ENCODE measurements at places on chromosomes 7 and 10.

DNA sequence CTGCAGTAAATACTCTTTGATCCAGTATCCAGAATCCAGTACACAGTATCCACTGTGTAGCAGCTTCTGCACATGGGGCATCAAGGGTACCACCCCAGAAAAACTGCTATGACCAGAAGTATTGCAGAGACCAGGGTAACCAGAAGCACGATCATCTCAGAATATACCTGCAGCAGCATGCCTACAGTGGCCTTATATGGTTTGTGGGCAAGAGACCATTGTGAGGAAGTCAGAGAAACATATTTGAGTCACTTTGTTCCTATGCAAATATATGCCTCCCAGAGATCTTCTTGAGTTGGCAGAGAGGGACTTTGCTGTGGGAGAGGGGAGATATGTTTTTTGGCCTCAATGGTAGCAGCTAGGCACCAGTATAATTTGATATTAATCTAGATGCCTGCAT is 206.4 kb upstream of the LRRTM3 start:
- DNase-seq = no peak

GRCh38 chr10:102235598-102235920 is 5.8 kb downstream of the PITX3 start:
- no peak for DNase-seq

DNA sequence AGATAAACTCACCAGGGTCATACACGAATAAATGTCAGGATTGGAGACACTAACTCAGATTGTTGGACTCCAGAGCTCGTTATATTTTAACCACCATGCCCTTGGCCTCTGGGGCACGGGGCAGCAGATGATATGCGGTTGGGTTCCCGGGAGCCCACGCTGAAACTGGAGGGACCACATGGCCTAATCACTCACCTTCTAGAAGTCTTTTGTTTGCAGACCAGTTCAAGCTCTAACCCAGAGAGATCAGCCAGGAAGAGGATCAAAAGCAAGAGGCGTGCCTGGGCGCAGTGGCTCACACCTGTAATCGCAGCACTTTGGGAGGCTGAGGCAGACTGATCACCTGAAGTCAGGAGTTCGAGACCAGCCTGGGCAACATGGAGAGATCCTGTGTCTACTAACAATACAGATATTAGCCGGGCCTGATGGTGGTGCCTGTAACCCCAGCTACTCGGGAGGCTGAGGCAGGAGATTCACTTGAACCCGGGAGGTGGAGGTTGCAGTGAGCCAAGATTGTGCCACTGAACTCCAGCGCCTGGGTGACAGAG is 42.6 kb upstream of the ECHDC3 start:
- DNase-seq = no peak

DNA sequence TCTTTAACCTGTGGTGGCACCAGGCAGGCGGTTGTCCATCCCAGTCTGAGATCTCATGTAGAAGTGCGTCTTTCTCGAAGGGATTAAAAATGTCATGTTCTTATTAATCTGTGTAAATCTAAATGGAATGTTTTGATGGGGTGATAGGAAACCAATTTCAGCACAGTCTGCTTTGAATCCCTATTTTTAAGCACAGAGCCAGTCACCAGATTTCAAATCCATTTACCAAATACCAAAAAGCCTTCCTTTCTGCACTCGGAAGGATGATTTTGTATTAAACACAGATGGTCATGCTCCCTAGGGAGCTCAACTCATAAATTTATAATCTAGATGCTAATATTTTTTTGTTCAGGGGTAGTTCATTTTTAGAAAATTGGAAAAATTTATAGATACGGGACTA is 160.6 kb upstream of the AOAH start:
- DNase-seq = no peak

DNA sequence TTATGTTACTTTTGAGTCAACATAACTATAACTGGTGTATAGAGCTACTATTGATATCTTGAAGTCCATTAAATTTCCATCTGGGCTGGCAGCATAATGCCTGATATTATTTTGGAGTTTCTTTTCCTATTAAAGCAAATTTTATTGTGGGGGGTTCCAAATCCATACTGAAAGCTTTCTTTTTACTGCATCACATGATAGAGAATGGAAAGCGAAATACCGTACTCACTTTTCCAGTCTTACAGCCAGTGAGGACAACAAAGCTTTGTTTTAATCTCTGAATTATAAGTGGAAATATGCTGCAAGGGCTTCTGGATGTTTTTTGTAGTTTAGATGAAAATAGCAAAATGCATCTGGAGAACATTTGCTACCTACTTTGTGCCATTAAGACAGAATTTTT is 477.5 kb upstream of the SEMA3D start:
- DNase-seq = no peak

DNA sequence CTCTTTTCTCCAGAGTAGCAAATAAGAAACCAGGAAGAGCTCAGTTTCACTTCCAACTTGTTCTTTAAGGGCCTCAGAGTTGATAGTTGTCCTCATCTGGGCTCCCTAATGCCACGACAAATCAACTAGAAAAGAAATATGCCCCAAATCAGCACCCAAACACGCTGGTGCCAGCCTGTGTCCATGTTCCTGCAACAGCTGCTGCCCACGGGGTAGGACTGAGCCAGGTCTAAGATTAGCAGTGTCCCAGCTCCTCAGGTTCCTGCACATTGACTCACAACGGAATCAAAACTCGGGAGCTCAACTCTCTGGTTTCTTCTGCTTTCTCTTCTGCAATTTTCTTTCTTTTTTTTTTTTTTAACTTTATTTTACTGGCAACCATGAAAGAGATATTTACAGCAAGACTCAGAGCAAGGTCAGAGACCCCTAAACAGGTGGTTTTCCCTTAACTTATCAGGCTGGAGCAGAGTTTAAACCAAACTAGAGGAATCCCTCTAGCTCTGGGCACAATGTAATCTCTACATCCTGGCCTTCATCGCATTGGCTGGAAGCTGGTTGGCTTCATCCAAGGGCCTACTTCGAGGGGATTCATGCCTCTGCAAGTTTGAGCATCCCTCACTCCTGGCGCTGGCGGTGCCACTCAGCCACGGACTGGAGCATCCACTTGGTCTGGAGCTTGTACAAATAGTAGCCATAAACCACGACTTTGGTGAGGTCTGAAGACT is 126.1 kb downstream of the PFKFB3 start:
- DNase-seq = no peak

GRCh38 chr7:128988372-128988771 is 50.6 kb downstream of the IRF5 start:
- DNase-seq = no peak

- peak; percentile 40 for DNase-seq
Measured at GRCh38 chr10:17144757-17145156, 15.1 kb upstream of the CUBN start.

- no peak for DNase-seq
Measured at GRCh38 chr7:155228459-155228845, 69.2 kb upstream of the INSIG1 start.

DNA sequence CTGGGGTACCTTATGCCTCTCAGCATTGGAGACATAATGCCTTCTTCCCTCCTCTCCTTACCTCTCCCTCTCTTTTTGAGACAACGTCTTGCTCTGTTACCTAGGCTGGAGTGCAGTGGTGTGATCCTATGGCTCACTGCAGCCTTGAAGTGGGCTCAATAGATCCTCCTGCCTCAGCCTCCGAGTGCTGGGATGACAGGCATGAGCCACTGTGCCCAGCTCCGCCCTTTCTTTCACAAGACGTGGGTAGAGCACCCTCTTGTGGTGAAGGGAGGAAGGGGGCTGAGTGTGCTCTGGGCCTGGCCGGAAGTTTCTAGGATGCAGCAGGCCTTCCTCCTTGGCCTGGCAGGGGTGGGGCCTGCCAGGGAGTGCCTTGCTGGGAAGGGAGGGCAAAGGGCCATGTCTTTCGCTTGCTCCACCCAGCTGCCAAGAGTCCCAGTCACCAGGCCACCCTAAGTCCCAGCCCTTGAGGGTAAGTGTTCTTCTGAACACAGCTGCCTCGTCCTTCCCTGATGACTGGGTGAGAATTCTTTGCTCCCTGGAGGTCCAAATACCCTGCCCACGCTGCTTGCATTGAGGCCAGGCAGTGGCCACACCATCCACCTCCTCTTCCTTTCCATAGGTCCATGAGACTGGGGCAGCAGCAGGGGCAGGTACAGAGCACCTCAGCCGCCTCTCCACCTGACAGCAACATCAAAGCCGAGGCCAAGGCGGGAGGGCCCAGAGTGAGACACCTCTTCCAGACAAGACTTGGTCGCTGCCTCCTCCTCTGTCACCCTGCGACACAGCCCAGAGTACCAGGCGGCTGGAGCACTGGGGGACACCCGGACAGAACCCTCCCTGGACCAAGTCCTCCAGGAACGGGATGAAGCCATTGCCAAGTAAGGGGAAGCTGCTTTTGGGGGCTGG is 3.7 kb downstream of the ABHD11 start:
- peak; percentile 75 for DNase-seq

- no peak for DNase-seq
Measured at GRCh38 chr7:125033506-125033905, 103.9 kb upstream of the POT1 start.

DNA sequence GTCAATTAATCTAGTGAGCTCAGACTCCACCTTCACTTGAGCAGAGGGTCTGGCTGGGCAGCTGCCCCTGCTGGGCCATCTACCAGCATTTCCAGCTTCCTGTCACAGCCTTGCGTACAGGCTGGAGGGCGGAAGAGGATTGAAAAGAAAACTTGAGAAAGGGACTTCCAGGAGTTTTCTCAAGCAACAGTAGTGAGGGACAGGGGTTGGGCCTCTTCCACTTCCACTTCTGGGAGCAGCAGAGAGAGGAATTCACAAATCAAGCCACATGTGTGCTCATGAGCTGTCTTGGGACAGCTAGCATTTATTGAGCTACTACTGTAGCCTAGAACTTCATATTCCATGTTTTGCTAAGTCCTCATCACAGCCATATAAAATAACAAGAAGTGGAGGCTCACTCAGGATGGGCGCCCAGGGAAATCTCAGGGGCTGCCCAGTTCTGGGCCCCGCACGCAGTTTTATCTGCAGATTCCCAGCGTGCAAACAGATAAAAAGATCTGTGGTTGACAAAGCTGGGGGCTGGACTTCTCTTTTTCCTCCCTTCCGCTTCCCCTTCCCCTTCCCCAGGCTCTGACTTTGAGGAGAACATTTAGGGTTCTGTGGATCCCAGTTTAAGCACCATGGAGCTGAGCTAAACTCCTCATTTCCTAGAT is 135.8 kb downstream of the RGS10 start:
- DNase-seq = no peak

- no peak for DNase-seq
Measured at GRCh38 chr10:76866841-76867586, 770.6 kb downstream of the KCNMA1 start.

GRCh38 chr10:114856544-114857287 is 35.1 kb downstream of the FHIP2A start:
- no peak for DNase-seq

GRCh38 chr10:132878730-132879407 is 63.5 kb downstream of the CFAP46 start:
- DNase-seq = no peak

DNA sequence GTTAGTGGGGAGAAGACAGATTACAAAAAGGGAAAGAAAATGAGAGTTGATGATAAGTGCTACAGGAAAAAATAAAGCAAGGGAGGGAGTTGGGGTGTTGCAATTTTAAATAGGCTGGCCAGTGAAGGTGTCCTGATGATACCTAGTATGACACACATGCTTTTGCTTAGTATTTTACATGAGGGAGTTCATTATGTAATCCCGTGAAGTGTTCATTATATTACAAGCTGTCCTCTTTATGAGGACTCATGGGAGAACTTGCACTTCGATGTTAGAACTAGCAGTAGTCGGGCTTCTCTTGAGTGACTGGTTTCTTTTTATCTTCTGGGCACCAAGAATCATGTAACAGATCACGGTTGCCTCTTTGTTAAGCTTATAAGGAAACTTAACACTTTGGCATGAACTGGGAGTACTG is 102.3 kb upstream of the MTPN start:
- DNase-seq = no peak

GRCh38 chr10:120950051-120950561 is 98.9 kb downstream of the WDR11 start:
- DNase-seq = no peak

DNA sequence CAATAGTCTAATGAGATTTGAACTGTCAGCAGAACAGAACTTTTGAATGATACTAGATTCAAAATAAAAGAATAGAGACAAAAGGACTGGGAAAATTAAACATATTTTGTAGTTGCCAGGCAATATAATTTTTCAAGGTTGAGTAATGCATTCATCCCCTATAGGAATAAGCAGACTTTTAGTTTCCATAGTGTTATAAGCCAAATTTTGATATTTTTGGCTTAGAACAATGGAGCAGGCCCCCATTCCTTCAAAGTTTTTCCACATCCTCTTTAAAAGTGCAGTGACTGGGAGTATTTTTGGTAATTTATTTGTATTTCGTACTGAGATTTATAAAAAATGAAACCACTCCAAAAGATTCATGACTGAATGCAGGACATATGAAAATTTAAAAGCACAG is 24.0 kb downstream of the MEOX2 start:
- no peak for DNase-seq

DNA sequence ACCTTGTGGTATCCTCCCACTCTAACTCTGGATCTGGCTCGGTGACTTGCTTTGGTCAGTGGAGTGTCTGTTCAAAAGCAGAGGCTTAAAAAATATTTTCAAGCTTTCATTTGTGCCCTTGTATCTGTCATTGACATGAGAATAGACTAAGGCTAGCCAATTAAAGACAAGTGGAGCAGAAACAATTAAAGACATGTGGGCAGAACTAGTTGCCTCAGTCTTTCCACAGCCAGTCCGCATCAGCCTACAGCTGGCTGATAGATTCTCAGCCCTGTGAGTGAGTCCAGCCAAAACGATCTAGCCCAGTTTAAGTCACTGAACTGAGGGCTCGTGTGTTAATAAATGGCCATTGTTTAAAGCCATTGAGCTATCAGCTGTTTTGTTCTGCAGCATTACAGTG is 185.2 kb upstream of the DGKB start:
- no peak for DNase-seq

GRCh38 chr10:12974078-12974477 is 27.4 kb downstream of the CCDC3 start:
- DNase-seq = no peak

DNA sequence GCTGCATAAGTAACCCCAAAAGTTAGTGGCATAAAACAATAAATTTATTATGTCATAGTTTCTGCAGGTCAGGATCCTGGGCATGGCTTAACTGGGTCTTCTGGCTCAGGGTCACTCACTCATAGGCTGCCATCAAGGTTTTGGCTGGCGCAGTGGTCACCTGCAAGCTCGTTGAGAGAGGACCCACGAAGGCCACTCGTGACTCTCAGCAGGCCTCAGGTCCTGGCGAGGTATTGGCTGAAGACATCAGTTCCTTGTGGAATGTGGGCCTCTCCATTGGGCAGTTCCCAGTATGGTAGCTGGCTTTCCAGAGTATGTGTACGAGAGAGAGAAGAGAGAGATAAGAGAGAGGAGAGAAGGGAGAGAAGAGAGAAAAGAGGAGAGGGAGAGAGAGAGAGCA is 138.3 kb upstream of the KLF14 start:
- no peak for DNase-seq

- no peak for DNase-seq
Measured at GRCh38 chr10:11642566-11642965, 31.1 kb upstream of the USP6NL start.

GRCh38 chr10:110260746-110261477 is 43.8 kb downstream of the SMNDC1 start:
- DNase-seq = no peak
